ENCODE measurements at places on chromosomes 7 and 10. TPM values are rescaled to one million over a fixed set of nuclear protein-coding genes. Genes with fewer than 3 reads are reported as not detected.

The AKR1D1 gene
- polyA plus RNA-seq, result not detected

The FAM24B gene
- polyA plus RNA-seq, result 9.6 TPM

The HOXA10 gene
- polyA plus RNA-seq, result 0.40 TPM

The ACHE gene
- polyA plus RNA-seq, result 1.6 TPM

The SORCS3 gene
- polyA plus RNA-seq, result 0.07 TPM

The TET1 gene
- 18.5 TPM for polyA plus RNA-seq

The SLC26A3 gene
- not detected for polyA plus RNA-seq

The RELN gene
- polyA plus RNA-seq, result 19.3 TPM

The TYW1B gene
- polyA plus RNA-seq, result 7.6 TPM
